NCI-H1436 treated with DMSO at 0.1 percent for 48 hours (cell line): ENCODE measurements at places on chromosomes 7 and 10.

- DNase-seq, result no peak
These were observed 308.5 kb downstream of the EXOC4 start for GRCh38 chr7:133561396-133561795.

DNA sequence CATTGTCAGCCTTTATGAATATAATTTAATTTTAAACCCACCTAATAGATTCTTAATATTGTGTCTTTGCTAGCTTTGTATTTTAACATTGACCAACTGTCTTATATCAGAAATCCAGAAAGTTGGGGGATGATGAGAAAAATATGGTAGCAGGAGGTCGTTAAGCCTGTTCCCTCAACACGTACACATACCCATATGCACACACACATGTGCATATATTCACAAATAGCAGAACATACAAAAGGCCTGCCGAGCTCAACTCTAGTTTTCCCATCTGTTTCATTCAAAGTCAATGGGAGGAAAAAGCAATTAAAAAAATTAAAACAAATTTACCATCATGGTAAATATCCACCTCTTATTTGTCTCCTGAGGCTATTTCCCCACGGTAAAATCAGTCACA lies 25.9 kb upstream of the PTPRZ1 start:
- no peak for DNase-seq

- DNase-seq, result no peak
These were observed 33.6 kb downstream of the FAM25A start for GRCh38 chr10:87053577-87054181.

DNA sequence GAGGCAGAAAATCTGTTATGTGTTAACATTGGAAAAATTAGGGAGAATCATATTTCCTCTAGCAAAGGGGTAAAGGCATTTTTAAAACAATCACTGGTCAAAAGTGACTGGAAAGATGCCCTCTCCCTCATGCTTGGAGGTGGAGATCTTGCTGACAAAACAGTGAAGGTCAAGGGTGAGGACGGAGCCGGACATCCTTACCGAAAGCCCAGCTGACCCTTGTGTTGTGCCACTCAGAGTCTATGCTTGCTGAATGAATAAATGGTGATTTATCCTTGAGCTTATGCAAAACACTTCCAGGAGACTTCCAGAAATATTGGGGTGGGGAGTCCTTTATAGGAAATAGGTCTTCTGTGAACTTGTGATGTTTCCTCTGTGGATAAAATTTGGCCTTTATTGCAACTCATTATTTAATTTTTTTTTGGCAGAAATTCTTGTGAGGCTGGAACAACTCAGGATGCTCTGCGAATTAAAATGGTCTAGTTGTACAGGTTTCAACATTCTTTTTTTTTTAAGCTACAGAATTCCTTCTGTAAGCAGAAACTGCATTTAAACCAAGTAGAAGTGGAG lies 28.3 kb upstream of the ELMO1 start:
- no peak for DNase-seq

DNA sequence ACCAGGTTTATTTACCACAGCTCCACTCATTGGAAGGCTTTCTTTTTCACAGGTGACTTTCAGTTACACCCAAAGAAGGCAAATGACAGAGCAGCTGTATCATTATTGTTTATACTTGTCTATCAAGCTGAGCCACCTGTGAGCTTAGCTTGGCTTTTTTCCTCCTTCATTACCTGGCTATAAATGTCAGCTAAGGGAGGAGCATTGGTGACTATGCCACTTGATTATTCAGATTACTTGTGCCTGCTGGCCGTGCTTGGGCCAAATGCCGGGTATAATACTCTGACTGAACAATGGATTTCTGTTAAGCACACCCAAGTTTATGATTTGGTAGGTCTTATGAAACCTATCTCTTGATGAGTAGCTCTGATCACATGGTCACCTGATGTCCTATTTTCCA lies 9.9 kb upstream of the GNAT3 start:
- peak; percentile 26 for DNase-seq

- DNase-seq, result no peak
These were observed 44.7 kb upstream of the CDK6 start for GRCh38 chr7:92881091-92881485.

GRCh38 chr7:87767827-87768226 lies 108.3 kb downstream of the SLC25A40 start:
- no peak for DNase-seq

- DNase-seq, result no peak
These were observed 31.7 kb downstream of the MAGI2 start for GRCh38 chr7:79421751-79422150.

DNA sequence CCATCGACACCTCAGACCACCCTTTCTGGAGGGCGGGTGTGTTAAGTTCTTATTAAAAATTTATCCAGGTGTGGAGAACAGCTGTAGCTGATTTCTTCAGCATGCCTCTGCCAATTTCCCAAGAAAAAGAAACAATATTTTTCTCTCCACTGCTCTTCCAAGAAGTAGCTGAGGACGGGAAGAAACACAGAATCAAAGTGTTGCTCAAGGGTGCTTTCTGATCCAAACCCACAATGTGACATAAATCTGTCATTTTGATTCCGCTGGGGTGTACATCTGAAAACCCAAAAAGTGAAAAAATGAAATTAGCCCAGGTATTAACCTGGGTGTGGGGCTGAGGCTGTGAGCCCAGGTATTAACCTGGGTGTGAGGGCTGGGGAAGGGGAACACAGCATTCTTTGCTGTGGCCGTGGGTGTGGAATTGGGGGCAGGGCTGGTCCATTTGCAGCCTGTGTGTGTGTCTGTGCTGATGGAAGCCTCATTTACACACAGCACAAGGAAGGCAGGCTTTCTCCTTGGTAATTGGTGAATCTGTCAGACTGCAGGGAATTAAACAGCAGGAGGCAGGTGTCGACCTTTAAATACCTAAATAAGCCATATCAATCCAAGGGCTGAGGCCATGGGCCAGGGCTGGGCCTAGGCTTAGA lies 48.4 kb upstream of the CCDC3 start:
- DNase-seq, result no peak

DNA sequence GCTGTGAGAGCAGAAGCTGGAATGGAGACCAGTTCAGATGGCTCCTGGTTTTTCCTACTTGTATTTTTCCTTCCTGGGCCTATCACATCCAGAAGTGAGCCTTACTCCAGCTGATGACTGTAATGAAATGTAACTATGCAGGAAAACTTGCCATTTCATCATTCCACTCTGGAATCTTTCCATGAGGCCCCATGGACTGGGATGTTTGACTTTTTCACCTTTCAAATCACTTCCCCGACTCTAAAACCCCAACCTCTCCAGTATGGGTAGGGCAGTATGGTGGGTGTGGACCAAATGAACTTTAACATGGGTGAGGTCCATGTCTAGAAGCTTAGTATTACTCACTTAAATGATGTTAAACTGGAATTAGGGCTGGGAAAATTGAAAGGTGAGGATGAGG lies 40.3 kb upstream of the DLD start:
- no peak for DNase-seq

DNA sequence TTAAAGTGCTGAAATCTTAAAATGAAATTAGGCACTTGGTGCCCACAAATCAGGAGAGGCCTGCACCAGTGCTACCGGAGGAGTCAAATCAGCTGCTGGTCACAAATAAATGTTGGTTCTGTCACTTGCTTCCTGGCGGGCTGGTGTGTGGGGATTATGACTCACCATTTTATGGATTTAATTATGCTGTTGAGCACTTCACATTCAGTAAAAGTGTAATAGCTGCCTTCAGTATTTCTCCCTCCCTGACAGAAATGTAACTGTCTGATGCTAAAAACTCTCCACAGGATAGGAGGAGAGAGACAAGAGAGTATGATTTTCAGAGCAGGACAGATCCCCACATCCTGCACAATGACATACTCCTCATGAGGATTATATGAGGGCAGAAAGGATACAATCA lies 186.0 kb downstream of the JAZF1 start:
- DNase-seq, result peak; percentile 74

DNA sequence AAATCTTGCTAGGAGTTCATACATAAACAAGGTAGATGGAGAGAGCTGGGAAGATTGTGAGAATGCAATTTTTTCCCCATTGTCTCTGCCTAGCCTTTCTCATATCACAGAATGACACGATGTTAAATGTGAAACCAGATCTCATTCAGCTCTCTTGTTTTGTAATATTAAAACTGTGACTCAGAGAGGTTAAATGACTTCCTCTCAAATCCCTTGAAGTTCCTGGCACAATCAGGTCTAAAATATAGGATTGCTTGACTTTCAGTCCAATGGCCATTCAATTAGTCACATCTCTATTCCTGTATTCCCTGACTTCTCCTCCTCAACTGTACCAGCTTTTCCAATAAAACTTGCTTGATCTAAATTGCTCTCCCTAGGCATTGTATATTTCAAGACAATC lies 3.1 kb downstream of the ANKRD22 start:
- DNase-seq, result no peak

DNA sequence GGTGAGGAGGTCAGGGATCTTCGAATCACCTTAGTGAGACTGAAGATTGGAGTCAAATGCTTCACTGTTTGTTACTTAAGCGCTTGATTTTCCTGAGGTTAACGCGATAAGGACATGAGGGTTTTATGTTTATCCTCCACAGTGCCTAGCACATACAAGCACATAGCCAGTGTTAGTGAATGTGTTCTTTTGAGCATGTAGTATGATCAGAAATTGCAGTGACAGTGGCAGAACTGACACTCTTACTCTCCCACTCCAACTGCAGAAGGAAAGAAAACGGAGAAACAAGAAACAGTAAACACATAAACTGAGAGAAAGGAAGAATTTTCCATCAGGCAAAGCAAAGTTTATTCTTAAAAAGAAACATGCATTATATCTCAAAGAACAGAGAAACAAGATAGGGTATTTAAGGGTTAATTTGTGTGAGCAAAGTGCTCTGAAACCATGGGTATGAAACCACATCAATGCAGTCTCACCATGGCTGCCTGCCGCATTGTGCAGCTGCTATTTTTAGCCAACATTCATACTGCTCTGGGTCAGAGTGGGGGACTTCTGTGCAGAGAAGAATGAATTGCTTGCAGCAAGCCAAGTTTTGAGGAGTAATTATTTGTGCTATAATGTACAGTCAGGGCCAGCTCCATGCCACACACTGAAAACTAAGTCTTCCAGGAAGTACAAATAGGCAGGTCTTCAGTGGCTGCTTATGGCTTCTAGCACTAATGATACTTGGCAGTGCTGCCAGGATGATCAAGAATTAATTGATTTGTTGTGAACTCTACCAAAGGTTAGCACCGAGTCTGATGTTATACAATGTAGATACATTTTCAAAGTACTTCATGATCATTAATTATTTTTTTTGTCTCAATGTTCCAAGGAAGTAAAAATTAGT lies 152.0 kb downstream of the MACC1 start:
- no peak for DNase-seq

DNA sequence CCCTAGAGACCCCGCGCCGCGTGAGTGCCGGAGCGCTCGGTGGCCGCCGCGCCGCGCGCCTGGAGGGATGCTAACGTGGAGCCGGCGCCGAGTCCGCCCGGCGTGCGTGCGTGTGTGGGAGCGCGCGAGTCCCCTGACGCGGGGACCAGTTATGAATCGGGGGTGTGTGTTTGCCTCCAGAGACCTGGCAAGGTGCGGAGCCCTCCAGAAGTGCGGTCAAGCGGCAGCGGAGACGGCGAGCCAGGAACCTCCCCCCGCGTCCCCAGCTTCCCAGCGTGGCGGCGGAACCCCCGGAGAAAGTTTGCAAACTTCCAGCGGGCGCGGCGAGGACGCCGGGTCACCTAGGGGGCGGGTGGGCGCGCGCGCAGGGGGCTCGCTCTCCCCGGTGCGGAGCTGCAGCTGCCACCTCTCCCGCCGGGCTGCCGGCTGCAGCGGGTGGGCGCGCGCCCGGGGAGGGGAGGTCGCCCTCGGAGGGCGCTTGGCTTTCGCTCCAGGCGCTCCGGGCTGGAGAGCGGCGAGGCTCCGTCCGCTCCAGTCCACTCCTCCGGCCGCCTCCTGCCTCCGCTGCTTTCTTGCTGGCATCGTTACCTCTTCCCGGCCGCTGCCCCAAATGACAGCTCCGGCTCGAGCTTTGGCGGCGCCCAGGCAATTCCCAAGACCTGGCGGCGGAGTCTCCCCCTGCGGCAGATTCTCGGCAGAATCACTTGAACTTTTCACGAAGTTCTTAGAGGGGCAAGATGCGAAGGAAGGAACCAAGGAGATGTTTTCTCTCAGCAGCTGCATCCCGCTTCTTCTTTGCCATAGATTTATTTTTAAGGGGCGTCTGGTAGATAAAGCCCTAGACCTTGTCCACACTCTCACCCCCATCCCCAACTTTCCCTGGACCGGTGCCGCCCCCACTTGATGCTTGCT lies 2.3 kb upstream of the CREB5 start:
- no peak for DNase-seq

DNA sequence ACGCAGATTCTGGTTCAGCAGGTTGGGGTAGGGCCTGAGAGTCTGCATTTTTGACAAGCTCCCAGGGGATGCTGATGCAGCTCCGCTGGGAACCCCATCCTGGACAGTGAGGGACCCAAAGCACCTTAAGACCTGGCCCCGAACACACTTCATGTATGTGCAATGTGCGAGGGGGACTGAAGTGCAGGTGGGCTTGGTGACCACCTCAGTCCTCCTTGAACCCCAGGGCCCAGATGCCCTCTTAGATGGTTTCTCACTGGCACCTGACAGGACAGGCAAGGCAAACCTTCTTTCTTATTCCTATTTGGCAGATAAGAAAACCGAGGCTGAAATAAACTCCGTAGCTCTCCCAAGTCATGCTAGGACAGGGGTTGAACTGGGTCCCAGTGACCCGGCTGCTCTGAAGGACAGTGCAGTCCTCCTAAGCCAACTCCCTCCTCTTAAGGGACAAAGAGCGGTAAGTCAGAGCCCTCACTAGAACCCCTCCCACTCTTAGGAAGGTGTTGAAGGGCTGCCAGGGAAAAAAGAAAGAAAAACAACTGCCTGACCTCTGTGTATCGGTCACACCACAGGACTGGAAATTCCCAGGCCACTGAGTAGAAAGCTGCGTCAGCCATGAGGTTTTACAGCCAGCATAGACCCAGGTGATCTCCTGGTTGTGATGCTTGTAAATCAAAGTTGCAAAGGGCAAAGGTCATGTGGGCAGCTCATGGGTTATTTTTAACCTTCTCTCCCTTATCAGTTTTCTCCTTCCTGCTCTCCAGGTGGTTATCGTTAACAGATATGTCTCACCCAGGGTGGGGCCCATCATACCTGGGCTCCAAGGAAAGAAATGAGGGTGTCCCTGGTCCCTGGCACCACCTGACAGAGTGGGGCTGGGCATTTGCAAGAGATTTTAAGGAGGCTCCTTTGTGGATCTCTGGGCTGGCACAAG lies 90.9 kb upstream of the SMNDC1 start:
- DNase-seq, result no peak

- DNase-seq, result no peak
These were observed 227.6 kb upstream of the NPSR1 start for GRCh38 chr7:34430456-34430855.

DNA sequence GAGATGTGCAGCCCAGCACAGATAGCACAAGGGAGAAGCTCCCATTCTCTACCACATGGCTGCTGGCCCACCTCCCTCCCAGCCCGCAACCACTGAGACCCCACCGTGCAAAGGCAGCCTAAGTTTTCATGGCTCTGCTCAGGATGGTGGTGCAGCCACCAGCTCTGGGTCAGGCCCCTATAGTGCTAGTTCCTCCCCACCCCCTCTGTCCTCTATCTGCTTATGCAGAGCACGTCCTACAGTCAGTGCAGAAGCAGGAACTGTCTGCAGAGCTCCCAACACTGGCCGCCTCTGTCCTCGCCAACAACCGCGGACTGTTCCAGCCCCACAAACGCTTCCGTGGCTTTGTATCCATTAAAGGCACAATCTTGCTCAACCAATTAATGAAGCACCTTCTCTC lies 278.9 kb downstream of the GRID1 start:
- DNase-seq, result no peak
